A549 treated with DMSO at 1 μM for 4 hours (cell line): ENCODE measurements at places on chromosomes 16 and 17. TPM values are rescaled to one million over a fixed set of nuclear protein-coding genes. Genes with fewer than 3 reads are reported as not detected.

The KIFC3 gene
- total RNA-seq, result 161 to 215 TPM (median 203 TPM) in 5 replicates

The EMC6 gene
- 99.6 to 155 TPM (median 149 TPM) in 5 replicates for total RNA-seq

The INPP5K gene
- 23.1 to 26.6 TPM (median 25.3 TPM) in 5 replicates for total RNA-seq

The RNF166 gene
- 11.0 to 19.8 TPM (median 15.9 TPM) in 5 replicates for total RNA-seq

The VMO1 gene
- total RNA-seq, result 0.47 to 1.5 TPM (median 1.3 TPM) in 4 of 5 replicates, not detected in the other

The ABAT gene
- total RNA-seq, result 0.32 to 0.75 TPM (median 0.52 TPM) in 5 replicates

The PRSS53 gene
- total RNA-seq, result 1.3 to 2.1 TPM (median 1.6 TPM) in 5 replicates

The SHCBP1 gene
- 33.9 to 41.3 TPM (median 40.4 TPM) in 5 replicates for total RNA-seq

The RGS9 gene
- total RNA-seq, result 5.6 to 7.7 TPM (median 6.8 TPM) in 5 replicates

The KRTAP4-6 gene
- not detected in 5 replicates for total RNA-seq

The KCNH4 gene
- 0.31 to 0.60 TPM (median 0.44 TPM) in 5 replicates for total RNA-seq

The OSGIN1 gene
- 30.1 to 64.8 TPM (median 39.7 TPM) in 5 replicates for total RNA-seq

The HS3ST6 gene
- 1.9 to 3.9 TPM (median 3.1 TPM) in 5 replicates for total RNA-seq

The PDE6G gene
- total RNA-seq, result 1.8 to 2.6 TPM (median 2.5 TPM) in 5 replicates

The SMPD3 gene
- total RNA-seq, result 0.12 to 0.42 TPM (median 0.14 TPM) in 5 replicates

The MEIOB gene
- 1.9 to 2.4 TPM (median 2.1 TPM) in 5 replicates for total RNA-seq

The AATK gene
- 0.42 to 0.61 TPM (median 0.49 TPM) in 5 replicates for total RNA-seq

The COL1A1 gene
- 8.5 to 11.9 TPM (median 9.5 TPM) in 5 replicates for total RNA-seq

The EPX gene
- total RNA-seq, result not detected in 5 replicates

The OR1A1 gene
- not detected in 5 replicates for total RNA-seq

The GUCY2D gene
- not detected in 5 replicates for total RNA-seq

The PLXDC1 gene
- total RNA-seq, result 0.05 to 0.81 TPM (median 0.11 TPM) in 5 replicates

The SLC38A8 gene
- total RNA-seq, result not detected in 5 replicates

The AOC3 gene
- total RNA-seq, result 0.99 to 2.0 TPM (median 1.5 TPM) in 5 replicates

The IRX5 gene
- 1.9 to 2.2 TPM (median 2.1 TPM) in 5 replicates for total RNA-seq

The CRYBA1 gene
- not detected in 5 replicates for total RNA-seq

The FOXN1 gene
- 0.02 to 0.05 TPM (median 0.03 TPM) in 3 of 5 replicates, not detected in the others for total RNA-seq
